Fibroblast of skin of right biceps (primary cell): ENCODE measurements at places on chromosomes 12 and 14.

DNA sequence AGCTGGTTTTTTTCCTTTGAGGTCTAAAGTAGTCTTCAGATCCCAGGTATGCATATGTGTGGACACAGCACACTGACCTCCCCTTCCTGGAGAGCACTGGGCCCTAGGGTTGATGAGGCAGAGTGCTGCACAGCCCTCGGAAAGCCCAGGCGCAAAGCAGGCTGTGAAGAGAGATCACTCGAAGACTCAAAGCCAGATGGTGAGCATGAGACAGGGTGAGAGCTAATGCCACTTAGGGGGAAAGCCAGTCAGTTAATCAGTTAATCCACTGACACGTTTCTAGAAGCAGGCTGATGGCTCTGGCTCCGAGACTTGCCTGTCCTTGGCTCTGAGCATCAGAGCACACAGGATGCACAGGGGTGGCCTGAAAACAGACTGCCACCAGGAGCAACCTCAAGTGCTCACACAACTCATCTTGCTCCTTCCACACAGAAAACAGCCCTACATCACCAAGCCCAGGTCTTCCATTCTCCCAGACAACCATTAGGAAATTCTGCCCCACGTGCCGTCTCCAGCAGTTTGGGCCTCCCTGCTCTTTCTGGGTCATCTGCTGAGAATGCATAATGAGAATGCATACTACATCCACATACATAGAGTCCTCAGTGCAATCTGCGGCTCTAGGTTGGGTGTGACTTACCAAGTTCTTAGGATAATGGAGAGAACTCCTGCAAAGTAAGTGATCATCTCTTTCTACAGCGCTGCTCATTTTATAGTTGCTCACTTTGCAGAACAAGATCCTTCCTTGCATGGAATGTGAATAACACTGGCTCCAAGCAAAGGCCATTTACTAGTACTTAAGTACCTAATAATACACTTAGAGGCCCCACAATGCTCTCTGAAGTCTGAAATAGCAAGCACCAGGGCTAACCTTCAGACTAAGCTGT lies 12.0 kb downstream of the AQP6 start:
- no peak for DNase-seq

GRCh38 chr12:121781998-121782979 lies 11.2 kb downstream of the RHOF start:
- peak; percentile 39 for DNase-seq

GRCh38 chr14:22748631-22749068 lies 17.8 kb upstream of the OXA1L start:
- no peak for DNase-seq

GRCh38 chr12:12807970-12808702 lies 5.0 kb upstream of the DDX47 start:
- no peak for DNase-seq

- DNase-seq = no peak
These were observed 81.6 kb downstream of the ADGRD1 start for GRCh38 chr12:131035245-131035681.

DNA sequence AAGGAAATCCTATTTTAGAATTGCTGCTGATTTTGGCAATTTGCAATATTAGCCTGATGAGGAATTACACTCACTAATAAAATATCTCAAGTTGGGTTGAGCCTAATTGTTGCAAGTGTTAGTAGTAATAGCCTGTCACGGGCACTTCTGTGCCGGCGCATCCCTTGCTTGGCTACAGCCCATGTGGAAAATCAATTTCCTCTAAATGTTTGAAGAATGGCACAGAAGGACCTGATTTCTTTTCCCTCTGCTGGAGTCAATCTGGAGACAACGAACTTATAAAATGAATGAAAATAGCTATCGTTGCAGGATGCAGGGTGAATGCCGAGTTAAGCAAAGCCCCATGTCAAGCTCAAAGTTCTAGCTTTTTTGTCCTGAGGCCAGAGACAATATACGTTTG lies 31.2 kb upstream of the MED13L start:
- no peak for DNase-seq

DNA sequence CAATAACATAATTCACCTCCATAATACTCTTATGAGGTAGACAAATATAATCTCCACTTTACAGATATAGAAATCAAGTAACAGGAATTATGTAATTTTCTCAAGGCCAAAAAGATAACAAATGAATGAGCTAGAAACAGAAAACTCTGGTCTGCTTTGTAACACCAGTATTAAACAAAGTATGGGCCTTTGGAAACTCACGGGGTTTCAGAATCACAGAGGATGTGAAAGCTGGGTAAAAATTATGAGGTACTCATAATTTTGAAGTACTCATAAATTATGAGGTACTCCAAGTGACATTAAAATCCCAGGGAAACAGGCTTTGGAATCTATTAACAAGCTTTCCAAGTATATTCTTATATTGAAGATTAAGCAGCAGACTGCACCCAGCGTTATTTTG lies 140.2 kb downstream of the MED13L start:
- no peak for DNase-seq

DNA sequence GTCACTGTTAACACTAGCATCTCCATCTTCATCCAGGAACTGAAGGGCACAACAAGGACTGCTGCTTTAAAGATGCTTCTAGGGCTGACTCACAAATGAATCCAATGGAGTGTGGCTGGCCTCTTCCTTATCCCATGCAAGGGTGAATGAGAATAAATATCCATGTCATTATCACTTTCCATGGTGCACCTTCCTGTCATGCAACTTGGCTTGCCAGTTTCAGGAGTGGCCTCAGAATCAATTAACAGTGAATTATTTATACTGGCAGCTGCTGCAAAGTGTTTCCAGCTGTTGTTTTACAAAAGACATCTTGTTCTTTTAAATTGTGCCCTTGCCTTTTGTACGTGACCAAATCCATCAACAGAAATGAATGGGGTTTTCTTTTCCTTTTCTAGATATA lies 499.3 kb upstream of the TMEM132C start:
- DNase-seq = no peak

- no peak for DNase-seq
These were observed 465.6 kb downstream of the MED13L start for GRCh38 chr12:115811929-115812328.

- no peak for DNase-seq
These were observed 74.9 kb downstream of the PPP2R5E start for GRCh38 chr14:63468294-63468693.

- no peak for DNase-seq
These were observed 28.8 kb upstream of the RPH3A start for GRCh38 chr12:112762753-112763152.

DNA sequence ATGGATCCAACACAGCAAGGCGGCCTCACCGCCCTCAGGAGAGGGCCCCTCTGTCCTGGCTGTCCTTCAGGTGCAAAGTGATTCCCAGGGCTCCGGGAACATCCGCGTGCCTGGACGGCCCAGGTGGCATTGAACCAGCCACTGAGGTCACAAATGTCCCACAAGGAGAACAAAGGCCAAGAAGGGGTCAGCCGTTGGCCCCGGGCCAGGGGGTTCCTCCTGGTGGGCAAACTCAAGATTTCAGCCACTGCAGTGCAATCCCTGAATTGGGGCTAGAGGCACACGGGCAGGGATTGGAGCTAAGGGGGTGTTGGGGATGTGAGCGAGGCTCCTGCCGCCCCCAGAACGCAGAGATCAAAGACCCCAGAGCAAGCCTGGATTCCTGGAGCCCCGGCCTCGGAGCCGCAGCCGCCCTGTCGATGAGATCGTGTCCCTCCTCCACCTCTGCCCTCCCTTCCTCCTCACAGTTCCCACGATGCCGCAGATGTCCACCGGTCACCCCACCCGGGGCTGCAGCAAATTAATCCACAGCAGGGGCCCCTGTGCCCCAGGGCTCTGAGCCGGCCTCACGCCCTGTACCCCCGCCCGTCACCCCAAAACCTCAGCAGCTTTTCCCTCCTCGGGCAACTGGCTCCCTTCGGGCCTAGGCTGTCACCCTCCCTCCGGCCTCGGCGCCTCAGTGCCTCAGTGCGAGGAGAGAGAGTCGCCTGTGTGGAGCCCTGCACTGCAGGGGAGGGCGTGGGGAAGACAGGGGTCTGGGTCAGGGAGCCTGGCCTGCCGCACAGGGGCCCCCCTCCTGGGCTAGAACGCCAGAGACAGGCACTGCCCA lies 56.7 kb upstream of the GALNT9 start:
- no peak for DNase-seq

GRCh38 chr12:47868041-47868440 lies 36.8 kb downstream of the VDR start:
- no peak for DNase-seq

DNA sequence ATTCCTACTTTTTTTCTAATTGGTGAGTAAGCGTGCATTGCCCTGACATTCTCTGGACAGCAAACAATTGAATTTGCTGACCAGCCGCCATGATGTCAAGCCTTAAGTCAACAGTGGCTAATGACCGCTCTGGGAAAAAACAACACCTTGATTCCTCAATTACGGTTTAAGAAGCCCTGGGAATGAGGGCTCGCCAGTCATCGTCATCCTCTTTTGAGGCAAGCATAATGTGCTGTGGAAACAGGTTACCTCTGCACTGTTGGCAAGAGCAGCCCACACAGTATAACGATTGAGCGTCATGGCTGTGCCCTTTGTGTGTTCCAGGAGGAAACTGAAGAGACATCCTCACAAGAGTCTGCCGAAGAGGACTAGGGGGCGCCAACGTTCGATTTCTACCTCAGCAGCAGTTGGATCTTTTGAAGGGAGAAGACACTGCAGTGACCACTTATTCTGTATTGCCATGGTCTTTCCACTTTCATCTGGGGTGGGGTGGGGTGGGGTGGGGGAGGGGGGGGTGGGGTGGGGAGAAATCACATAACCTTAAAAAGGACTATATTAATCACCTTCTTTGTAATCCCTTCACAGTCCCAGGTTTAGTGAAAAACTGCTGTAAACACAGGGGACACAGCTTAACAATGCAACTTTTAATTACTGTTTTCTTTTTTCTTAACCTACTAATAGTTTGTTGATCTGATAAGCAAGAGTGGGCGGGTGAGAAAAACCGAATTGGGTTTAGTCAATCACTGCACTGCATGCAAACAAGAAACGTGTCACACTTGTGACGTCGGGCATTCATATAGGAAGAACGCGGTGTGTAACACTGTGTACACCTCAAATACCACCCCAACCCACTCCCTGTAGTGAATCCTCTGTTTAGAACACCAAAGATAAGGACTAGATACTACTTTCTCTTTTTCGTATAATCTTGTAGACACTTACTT lies 138.9 kb downstream of the HMGA2 start:
- DNase-seq = no peak

GRCh38 chr14:68140076-68140741 lies 320.6 kb downstream of the RAD51B start:
- peak; percentile 98 for DNase-seq

GRCh38 chr14:96294246-96294645 lies 38.2 kb downstream of the BDKRB1 start:
- no peak for DNase-seq

- DNase-seq = no peak
These were observed 15.6 kb upstream of the RNU6-7 start for GRCh38 chr14:32186248-32186647.

GRCh38 chr12:109594556-109595317 lies 21.1 kb downstream of the MVK start:
- no peak for DNase-seq

GRCh38 chr12:98420461-98420860 lies 94.9 kb upstream of the TMPO start:
- DNase-seq = no peak

GRCh38 chr14:92513204-92513965 lies at the start of gene RIN3:
RIN3 (plus strand) TSS chr14:92513781; CDS start chr14:92513933, 152 bp downstream.
- peak; percentile 79 for DNase-seq

- peak; percentile 83 for DNase-seq
These were observed 29.5 kb downstream of the TSPAN8 start for GRCh38 chr12:71128191-71128788.

GRCh38 chr12:19847294-19848059 lies 408.2 kb downstream of the AEBP2 start:
- DNase-seq = peak; percentile 78

DNA sequence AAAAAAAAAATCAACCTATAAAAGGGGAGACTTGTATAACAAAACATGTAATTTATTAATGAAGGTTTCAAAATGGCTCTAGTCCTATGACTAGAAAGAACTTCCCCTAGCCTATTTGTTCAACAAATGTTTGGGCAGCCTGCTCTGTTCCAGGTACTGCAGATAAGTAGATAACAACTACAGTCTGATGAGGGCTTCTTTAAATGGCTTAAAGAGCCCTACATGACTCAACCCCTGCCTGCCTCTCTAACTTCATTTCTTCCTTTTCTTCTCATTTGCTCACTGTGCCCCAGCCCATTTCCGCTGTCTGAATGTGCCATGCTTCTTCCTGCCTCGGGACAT lies 21.5 kb downstream of the ALDH6A1 start:
- DNase-seq = peak; percentile 9

- no peak for DNase-seq
These were observed 452.0 kb downstream of the FUT8 start for GRCh38 chr14:65864549-65864948.

DNA sequence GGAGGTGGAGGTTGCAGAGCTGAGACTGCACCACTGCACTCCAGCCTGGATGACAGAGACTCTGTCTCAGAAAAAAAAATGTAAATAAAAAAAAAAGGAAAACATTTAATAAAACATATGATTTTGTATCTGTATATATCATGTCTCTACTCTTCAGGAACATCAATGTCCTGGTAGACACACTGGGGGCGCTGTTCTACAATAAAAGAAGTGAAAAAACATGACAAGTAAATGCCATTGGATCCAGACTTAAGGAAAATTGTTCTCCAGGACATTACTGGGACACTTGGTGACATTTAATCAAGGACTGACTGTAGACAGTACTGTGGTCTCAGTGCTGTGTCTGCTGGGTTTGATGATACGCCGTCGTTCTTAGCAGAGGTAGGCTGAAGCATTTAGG lies 15.5 kb upstream of the KLC1 start:
- DNase-seq = no peak

GRCh38 chr12:39032448-39032847 lies 127.1 kb upstream of the CPNE8 start:
- no peak for DNase-seq

DNA sequence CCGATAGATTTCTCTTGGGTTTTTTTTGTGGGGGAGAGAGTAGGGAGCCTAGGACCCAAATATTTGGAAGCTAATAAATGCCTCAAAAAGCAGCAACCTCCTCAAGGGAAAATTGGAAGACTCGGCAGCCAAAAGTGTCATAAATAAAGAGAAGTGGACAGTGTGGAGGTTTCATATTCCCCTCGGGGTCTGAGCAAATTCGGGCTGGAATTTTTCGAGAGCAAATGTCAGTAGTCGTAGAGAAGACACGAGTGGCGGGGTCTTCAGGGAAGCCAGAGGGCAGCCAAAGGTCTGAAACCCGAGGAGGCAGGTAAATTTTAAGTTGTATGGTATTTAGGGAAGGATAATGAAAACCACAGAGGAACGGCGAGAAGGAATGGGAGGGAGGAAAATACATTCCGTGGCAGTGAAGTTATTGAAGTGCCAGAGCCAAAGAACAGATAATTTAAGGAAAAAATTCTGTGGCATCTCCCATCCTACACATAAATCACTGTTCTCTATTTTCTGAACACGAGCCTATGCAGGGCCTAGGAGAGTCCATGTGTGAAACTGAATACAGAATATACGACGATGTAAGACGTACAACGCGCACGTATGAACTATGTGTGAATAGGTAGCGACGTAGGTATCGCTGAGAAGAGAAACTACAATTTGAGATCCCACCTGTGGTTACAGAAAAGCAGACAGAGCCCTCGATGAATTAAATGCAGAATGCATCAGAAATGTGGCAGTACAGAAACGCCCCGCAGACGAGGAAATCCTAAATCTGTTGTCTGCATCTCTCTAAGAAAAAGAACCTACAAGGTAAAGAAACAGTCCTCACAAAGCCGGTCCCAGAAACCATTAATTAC lies 12.9 kb downstream of the BCL11B start:
- peak; percentile 64 for DNase-seq
